Hippocampal formation (tissue), 2 donors: ENCODE measurements at places on chromosomes 12 and 14.

DNA sequence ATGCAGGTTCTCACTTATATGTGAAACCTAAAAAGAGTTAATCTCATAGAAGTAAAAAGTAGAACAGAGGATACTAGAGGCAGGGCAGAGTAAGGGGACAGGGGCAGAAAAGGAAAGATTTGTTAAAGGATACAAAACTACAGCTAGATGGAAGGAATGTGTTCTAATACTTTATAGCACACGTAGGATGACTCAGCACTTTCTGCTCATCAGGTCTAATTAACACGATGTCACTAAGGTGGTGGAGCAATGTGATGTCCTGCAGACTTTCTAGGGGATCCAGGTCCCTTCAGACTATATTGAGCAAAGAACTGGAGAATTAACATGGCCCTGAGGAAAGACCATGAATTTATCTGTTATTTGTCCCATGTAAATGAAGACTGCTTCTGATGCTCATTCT, 80.8 kb upstream of the CMKLR1 start:
- no peak for DNase-seq

- DNase-seq: peak; percentile 56
These were observed 4.2 kb downstream of the PLEKHG3 start for GRCh38 chr14:64708148-64709004.

GRCh38 chr12:25107920-25108319, 87.0 kb downstream of the DNAI7 start:
- DNase-seq: no peak

GRCh38 chr12:101813117-101813516, 17.6 kb downstream of the GNPTAB start:
- no peak for DNase-seq

GRCh38 chr12:15757553-15758255, 31.5 kb downstream of the EPS8 start:
- no peak for DNase-seq

GRCh38 chr14:34837801-34838322, 37.3 kb downstream of the BAZ1A start:
- no peak for DNase-seq

GRCh38 chr14:91674911-91675310, 57.0 kb downstream of the CATSPERB start:
- peak; percentile 1 for DNase-seq

DNA sequence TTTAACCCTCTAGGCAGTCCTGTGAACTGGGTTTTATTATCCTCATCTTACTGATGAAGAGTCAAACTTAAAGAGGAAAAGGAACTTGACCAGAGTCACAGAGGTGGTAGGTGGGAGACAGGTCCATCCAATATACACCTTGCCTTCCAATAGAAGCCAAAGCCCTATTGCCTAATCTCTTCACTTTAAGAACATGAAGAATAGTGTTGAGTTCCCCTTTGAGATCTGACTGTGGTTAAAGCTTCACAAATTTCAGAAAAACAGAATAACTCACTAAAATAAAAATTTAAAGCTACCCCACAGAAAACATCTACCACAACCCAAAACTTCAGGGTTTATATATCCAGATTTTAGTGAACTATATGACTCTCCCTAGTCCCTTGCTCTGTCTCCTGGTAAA, 115.4 kb downstream of the ETV6 start:
- DNase-seq: no peak

GRCh38 chr14:97052001-97052400, 254.8 kb downstream of the VRK1 start:
- DNase-seq: no peak
